Forelimb muscle (tissue), 1 donor: ENCODE measurements at places on chromosomes 3 and 15.

DNA sequence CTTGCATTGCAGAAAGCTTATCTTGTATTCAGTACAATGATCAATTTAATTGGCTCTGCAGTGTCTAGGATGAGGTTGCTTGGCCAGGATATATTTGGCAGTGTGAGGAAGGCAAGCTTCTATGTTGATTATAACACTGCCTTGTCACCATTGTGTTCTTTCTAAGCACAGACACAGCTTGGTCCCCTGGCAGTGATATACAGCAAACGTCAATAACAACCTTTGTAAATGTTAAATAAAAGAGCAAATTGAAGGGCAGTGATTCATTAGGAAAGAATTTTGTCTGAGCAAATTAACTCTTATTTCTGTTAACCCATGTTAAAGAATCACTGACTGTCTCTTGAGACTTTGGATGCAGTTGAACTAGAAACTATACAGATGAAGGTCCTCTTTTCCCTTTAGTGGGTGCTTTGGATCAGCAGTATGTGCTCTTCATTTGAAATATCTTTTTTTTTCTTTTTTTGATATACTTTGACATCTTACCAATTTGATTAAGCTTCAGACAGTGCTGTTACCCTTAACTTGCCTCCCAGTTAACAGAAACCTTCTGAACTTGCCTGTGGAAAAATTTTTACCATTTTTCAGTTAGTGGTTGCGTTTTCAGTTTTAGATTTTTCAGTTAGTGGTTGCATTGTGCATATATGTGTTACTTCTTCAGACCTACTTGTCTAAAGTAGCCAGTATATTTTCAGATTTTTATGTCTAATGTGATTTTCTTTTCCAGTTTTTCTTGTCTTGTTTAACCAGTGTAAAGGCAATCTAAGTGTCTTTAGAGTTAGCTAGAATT, 199.8 kb downstream of the TCF12 start:
- DNase-seq = no peak

DNA sequence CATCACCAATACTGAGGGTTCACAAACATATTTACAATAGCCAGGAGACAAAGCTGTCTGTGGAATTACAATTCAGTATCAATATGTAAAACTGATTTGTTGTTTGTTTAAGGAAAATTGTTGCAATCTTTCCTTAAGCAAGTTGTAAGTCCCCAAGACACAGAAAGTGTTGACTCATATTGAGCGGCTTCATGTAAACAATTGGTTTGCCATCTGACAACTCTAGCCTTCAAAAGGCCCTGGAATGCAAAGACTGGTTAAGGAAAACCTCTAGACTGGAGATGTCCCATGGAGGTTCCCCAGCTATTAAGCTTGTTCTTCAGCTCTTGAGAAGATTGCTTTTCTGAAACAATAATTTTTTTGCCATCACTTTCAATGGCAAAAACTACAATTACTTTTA, 283.7 kb upstream of the PROK2 start:
- no peak for DNase-seq

GRCh38 chr3:111737047-111737705, 121.9 kb upstream of the PHLDB2 start:
- no peak for DNase-seq

GRCh38 chr15:38474155-38474757, 20.3 kb downstream of the FAM98B start:
- DNase-seq = no peak

- no peak for DNase-seq
Observed at GRCh38 chr15:90986790-90987507, 7.4 kb downstream of the PRC1 start.

DNA sequence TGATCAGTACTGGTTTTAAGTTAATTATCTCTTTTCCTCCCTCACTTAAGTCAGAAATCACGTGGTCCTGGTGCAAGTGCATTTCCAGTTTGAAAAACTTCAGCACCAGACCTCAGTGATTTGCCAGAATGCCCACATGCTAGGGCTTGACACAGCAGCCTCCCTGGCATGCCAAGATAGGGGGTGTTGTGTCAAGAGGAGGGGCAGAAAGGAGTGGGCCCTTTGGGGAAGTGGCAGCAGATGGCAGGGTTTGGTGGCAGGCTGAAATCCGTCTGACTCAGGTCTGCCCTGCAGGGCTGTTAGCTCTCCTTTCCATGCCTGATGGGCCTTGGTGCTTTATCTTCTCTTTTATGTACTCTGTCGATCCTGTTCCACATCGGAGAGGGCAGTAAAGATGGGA, 23.4 kb downstream of the PXK start:
- DNase-seq = no peak

DNA sequence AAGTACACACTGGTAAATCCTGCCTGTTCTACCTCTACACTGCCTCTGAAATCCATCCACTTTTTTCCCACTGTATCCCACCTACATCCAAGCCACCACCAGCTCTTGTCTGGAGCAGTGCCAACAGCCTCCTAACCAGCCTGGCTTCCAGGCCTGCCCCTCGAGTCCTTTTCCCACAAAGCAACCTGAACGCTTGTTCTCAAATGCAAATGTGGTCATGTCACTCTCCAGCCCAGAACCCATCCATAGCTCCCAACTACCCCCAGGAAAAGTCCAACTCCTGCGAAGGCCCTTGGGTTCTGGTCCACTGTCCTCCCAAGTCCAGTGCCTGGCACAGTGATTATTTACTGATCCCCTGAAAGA, 83.8 kb downstream of the SEMA5B start:
- DNase-seq = no peak

DNA sequence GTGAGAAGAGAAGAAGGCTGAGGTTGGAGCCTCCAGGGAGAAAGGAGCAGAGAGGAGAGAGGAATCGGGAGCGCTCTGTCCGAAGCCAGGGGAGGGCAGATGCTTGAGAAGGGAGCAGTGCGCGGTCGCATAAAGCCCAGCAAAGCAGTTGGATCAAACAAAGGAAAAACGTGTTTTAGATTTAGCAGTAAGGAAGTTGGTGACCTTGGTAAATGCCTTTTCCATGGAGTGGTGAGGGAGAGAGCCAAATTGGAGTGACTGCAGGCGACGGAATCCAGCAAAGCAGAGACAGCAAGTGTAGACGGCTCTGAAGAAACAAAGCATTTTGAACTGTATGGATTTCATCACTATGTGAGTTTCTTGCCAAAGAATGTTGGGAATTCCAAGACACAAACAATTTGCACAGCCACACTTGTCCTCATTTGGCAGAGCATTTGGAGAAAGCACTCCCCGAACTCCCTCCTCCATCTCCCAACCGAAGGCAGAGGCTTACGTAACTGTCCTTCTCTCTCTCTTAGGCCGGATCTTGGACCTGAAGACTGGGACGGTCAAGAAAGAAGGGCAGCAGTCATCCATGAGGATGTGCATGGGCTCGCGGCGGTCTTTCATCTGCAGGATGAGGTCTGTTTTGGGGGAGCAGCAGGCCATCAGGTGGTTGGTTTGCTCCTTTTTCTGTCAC, 103.6 kb downstream of the ARNT2 start:
- DNase-seq = no peak

GRCh38 chr3:127234778-127235177, 41.8 kb downstream of the PRR23E start:
- no peak for DNase-seq

GRCh38 chr3:142857056-142857455, 31.8 kb downstream of the PCOLCE2 start:
- no peak for DNase-seq

GRCh38 chr3:4448187-4448586, 18.9 kb downstream of the SUMF1 start:
- DNase-seq = no peak

GRCh38 chr15:100690032-100690794, 87.8 kb downstream of the ASB7 start:
- DNase-seq = no peak

GRCh38 chr3:119331661-119332060, 37.5 kb downstream of the ARHGAP31 start:
- no peak for DNase-seq

GRCh38 chr3:134535186-134535970, 49.5 kb downstream of the CEP63 start:
- no peak for DNase-seq

DNA sequence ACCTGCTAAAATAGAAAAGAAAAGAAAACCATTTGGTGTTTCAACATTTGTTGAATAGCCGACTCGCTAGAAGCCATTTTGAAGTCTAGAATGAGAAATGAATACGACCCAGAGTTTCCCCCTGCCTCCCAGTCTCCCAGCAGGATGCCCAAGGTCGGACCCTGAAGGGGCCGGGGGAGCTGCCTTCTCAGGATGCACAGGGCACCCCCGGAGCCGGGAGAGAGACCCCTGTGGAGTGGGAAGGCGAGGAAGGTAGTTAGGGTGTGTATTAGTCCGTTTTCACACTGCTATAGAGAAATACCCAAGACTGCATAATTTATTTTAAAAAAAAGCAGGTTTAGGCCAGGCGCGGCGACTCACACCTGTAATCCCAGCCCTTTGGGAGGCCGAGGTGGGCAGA, 44.7 kb downstream of the NIPA2 start:
- DNase-seq = no peak

DNA sequence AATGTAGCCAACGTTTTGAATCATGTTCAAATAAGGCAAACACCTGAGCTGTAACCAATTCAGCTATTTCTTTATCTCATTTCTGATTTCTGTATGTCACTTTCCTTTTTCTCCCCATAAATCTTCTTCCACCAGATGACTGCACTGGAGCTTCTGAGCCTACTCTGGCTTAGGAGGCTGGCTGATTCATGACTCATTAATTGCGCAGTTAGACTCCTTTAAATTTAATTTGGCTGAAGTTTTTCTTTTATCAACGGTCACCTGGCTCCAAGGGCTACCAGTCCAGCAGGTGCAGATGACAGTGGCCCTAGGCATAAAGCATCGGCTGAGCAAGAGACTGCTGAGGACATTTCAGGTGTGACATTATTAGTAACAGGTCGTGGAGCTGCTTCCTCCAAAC, 39.6 kb upstream of the ITGA11 start:
- no peak for DNase-seq

- DNase-seq = no peak
Observed at GRCh38 chr15:59292442-59293151, 80.1 kb downstream of the MYO1E start.

DNA sequence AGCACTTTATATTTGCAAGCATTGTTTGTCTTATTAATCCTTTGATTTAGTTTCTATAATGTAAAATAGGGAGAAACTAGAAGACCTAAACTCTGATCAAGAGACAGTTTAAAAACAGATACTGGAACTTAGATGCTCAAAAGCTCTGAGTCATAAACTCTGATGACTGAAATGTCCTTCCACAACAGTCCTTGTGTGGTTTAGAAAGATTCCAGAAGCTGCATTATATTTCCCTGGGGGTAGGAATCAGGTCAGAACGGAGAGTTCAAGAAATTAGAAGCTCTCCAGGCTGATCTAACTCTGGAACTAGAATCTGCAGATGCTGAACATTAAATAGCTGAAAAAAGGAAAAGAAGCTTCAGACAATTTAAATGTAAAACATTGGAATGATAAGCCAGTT, 18.3 kb upstream of the ONECUT1 start:
- DNase-seq = no peak

DNA sequence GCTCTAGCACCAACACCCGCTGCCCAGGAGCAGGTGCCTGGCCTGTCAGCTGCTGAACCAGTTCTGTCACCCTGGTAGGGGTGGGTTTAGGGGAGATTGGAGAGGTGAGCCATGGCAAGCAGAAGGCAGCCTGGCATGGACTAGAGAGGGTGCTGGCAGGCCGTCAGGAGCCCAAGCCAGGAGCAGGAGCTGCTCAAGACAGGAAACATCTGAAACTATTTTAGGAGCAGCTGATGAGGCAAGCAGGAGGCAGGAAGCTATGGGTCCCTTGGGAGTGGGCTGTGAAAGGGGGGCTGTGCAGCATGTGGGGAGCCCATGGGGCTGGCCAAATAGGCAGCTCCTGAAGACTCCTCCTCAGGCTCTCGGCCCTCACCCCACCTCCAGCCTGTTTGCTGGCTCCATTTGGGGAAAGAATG, 2.3 kb downstream of the INKA1 start:
- DNase-seq = peak; percentile 89

DNA sequence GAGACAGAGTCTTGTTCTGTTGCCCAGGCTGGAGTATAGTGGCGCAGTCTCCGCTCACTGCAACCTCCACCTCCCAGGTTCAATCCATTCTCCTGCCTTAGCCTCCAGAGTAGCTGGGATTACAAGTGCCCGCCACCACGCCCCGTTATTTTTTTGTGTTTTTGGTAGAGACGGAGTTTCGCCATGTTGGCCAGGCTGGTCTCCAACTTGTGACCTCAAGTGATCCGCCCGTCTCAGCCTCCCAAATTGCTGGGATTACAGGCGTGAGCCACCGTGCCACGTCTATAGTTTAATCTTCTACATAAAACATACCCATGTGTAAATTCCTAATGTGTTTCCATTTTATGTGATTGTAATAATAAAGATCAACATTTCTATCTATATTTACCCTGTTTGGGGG, 1.7 kb downstream of the GALK2 start:
- DNase-seq = no peak
